CD4-positive, alpha-beta T cell treated with Interleukin-17A for 1 hour (primary cell): ENCODE measurements at places on chromosomes 1 and 21.

- DNase-seq = no peak
Observed at GRCh38 chr1:184555665-184556641, 169.1 kb downstream of the C1orf21 start.

DNA sequence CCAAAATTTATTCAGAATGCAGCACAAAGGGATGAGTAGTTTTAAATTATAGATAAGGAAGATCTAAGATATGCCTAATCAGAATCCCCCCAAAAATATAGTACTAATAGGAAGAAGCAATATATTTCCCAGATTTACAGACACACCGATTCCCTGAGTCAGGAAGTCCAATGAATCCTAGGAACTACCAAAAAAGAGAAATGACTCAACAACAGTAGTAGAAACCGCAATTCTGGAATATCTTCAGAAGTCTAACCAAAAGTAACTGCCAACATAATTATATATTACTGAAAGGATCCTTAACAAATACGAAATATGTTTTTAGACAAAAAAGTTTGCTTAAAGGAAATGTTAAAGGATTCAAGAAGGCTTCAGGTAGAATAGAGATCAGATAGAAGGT lies 10.3 kb downstream of the AHCTF1 start:
- DNase-seq = no peak

DNA sequence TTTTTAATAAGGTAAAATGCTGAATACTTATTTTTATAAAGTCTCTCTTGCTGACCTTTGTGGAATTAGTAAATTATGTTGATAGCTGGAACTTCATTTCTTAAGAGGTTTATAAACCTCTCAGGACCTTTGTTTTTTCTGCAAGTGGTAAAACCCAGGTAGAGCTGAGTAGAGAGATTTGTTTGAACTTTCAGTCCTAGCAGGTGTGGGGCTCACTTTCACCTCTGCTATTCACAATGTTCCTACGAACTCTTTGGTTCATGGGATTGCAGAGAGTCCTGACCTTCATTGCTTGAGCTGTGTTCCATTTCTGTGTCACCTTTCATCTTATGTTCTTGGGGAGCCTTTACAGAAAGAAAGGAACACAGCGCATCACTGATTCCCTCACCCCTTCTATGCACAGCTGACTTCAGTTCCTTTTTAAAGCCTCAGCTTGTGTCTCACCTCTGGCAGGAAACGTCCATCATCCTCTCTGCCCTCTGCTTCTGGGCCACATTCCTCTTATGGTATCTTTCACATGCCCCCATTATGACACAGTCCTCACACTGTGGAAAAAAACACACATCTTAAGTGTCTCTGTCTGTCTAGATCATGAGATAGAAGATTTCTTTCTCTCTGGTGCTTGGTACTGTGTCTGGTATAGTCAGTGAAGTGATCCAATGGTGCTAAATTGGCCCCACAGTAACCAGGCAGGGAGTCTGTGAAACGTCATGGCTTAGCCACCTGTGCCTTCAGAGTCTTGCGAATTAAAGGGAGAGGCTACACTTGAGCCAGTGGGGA lies 262.5 kb upstream of the B3GALT2 start:
- peak; percentile 52 for DNase-seq

DNA sequence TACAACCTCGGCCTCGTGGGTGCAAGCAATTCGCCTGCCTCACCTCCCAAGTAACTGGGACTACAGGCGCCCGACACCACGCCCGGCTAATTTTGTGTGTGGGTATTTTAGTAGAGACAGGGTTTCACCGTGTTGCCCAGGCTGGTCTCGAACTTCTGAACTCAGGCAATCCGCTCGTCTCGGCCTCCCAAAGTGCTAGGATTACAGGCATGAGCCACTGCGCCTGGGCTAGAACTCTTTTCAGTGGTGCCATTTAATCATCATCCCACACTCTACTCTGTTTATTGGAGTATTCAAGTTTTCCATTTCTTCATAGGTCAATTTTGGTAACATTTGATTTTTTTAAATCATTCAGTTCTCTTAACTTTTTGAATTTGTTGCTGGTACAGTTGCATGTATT lies 101.3 kb downstream of the DHRS3 start:
- DNase-seq = no peak

DNA sequence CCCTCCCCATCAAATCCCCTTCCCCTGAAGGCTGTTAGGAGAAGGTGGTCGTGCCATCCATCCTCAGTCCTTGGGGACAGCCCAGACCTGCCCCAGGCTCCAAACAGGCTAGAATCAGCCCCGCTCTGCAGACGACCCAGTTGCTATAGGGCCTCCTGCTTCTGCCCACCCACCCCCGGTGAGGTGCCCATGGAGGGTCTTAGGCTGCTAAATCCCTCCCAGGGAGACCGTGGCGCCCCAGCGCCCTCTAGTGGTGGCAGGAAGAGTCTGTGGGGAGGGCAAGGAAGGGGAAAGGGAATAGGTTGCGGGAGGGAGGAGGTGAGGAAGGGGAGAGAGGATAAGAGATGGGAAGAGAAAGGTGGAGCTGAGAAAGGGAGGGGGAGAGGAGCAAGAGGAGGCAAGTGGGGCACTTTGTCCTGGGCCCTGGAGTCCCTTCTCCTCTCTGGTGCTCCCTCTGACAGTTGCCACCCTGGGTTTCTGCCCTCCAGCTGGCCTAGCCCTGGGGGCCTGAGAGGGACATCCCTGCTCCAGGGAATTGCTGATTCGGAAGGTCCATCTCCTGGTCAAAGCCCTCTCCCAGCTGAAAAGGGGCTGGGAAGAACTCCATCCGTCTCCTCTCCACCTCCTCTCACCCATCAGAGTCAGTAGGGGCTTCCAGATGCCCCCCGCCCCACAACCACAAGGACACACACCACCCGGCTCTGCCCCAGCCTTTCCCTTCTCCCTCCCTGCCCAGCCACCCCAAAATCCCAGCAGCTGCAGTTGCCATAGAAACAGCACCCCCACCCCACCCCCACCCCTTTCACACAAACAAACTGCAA lies 55.4 kb downstream of the CAMK2N1 start:
- peak; percentile 6 for DNase-seq
